ENCODE measurements at places on chromosomes 2 and 18.

- DNase-seq, result no peak
These were observed 10.4 kb upstream of the UBE2E3 start for GRCh38 chr2:180970016-180970415.

- no peak for DNase-seq
These were observed 7.5 kb downstream of the ANKRD53 start for GRCh38 chr2:70985956-70986355.

DNA sequence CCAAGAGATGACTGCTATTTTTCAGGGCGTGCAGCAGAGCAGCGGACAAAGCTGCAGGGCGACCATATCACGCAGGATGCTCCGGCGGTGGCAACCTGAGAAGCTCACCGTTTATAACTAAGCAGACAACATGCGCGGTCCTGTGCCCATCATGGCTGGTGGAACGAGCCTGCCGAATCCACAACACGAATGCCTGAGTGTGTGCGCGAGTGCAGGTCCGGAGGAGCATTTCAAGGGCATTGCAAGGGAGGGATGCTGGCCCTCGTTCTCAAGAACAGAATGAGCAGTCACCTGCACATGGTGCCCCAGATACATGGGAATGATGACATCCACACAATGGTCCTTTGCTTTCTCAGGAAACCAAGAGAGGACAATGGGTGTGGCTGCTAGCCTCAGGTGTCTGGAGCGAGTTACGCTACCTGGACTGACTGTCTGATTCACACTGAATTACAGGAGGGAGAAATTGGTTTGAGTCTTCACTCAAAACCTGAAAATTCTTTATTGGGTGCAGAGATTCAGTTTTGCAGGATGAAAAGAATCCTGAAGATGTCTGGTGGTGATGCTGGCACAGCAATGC, 39.8 kb downstream of the TBC1D8 start:
- DNase-seq, result no peak

- DNase-seq, result no peak
These were observed 101.7 kb downstream of the B3GNT2 start for GRCh38 chr2:62297624-62298010.

DNA sequence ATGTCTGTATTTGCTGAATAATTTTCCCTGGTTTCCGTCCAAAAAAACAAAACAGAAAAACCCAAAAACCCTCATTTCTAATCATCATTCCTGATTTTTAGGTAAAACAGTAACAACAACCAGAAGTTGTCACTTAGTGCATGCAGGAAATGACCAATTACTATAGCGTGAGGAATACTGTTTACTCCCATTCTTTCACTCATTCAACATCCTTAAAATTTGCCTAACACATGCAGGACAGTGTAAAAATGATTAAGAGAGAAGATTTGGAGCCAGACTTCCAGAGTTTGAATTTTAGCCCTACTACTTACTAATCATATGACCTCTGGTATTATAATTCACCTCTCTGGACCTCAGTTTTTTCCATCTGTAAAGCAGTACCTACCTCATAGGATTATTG, 83.1 kb downstream of the FIGN start:
- DNase-seq, result no peak

DNA sequence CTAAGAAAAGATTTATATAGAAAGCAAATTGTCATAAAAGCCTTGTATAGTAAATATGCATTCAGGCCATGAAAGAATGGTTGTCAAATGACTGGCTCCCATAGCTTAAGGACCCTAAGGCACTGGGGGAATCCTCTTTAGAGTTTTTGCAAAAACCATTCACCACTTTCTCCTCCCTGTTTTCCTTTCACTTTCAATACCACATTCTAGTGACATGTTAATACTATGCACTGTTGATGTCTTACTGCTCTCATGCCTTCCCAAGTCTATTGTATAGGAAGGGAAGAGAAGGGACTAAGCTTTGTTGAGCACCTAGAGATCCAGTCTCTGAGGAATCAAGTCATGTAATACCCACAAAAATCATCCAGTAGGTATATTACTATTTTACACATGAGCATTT, 383.0 kb upstream of the LRRTM1 start:
- DNase-seq, result no peak

DNA sequence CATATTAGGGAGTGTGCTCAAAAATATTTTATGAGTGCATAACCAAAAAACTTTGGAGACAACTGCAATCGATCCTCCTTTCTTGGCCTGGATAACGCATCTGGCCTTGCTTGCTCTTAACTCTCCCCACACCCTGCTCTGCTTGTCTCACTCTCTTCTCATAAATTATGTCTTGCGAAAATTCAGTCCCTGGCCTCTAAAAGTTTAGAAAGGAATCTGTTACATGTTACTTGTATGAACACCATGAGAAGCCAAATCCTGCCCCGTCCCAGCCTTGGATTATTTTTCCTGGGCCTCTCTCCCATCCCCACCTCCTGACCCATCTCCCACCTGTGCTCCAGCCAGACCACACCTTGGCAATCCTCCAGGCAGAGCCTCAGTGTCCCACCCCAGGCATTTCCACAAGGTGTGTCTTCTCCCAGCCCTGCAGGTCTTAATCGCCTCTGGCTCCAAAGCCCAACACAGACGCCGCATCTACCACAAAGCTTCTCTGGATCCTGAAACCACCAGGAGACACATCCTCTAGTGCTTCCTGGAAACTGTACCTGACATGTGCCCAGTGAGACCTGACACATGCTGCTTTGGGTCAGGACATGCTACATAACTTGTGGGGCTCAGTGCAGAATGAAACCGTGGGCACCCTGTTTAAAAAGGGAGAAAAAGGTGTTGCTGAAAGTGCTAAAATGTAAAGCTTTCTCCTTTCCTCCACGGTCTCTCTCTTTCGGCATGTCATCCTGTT, 99.6 kb upstream of the ST3GAL5 start:
- no peak for DNase-seq

DNA sequence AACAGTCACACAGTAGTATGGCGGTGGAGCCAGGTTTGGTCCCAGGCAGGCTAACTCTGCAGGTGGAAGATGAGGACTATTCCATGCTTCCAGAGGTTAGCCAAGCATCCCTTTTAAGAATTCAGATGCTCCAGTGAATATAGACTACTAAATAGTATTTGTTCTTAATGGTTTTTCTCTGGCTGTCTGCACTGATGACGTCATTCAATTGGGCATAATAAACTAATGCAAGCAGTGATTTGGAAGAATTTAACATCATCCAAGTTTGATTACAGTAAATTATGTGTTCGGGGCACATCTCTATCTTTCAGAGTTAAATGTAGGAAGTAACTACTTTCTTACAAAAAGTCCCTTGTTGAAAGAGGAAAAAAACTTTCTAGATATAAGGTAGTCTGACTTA, 78.8 kb upstream of the RND3 start:
- no peak for DNase-seq

GRCh38 chr18:13436576-13436975, 218.0 kb downstream of the LDLRAD4 start:
- DNase-seq, result no peak
